ENCODE measurements at places on chromosomes 16 and 17.

GRCh38 chr17:31371511-31372097, 19.9 kb upstream of the RAB11FIP4 start:
- DNase-seq, result no peak

- DNase-seq, result no peak
Observed at GRCh38 chr16:55081622-55082590, 151.2 kb downstream of the IRX5 start.

DNA sequence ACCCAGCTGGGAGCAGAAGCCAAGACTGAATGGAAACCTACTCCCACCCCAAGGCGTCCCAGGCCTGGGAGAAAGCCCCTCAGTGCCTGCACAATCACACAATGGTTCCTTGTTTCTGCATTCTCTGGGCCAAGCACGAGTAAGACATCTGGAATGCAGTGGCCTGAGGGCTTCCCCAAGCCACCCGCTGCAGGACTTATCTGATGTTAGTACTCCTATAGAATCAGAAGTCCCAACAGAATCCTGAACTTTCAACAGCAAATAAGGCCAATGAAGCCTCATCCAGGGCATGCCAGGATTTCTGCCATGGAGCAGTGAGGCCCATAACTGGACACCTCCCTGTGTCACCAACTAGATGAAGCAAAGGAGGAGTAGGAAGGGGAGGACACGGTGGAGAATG, 28.6 kb downstream of the MYO18A start:
- DNase-seq, result no peak

DNA sequence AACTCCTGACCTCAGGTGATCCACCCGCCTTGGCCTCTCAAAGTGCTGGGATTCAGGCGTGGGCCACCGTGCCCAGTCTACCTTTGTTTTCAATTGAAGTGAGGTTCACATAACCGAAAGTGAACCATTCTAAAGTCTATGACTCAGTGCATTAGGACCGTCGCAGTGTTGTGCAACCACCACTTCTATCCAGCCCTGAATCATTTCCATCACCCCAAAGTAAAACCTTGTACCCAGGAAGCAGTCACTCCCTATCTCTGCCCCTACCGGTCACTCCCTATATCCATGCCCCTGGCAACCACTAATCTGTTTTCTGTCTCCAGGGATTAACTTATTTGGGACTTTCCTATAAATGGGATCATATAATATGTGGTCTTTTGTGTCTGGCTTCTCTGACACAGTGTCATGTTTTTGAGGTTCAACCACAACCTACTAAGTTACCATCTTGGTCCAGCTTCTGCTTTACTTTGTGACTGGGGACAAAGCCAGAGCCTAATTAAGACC, 28.3 kb upstream of the CDC42EP4 start:
- DNase-seq, result peak; percentile 38

- DNase-seq, result no peak
Observed at GRCh38 chr17:40944531-40944930, 7.1 kb upstream of the KRT23 start.

- no peak for DNase-seq
Observed at GRCh38 chr17:42422958-42423712, at the start of gene CAVIN1. Gene CAVIN1, minus strand, starts transcription at chr17:42423256. Its CDS starts 159 bp downstream, at chr17:42423097.

- no peak for DNase-seq
Observed at GRCh38 chr16:89350701-89351380, 133.3 kb downstream of the ZNF778 start.

- DNase-seq, result no peak
Observed at GRCh38 chr17:43609613-43610385, 51.9 kb downstream of the MEOX1 start.

DNA sequence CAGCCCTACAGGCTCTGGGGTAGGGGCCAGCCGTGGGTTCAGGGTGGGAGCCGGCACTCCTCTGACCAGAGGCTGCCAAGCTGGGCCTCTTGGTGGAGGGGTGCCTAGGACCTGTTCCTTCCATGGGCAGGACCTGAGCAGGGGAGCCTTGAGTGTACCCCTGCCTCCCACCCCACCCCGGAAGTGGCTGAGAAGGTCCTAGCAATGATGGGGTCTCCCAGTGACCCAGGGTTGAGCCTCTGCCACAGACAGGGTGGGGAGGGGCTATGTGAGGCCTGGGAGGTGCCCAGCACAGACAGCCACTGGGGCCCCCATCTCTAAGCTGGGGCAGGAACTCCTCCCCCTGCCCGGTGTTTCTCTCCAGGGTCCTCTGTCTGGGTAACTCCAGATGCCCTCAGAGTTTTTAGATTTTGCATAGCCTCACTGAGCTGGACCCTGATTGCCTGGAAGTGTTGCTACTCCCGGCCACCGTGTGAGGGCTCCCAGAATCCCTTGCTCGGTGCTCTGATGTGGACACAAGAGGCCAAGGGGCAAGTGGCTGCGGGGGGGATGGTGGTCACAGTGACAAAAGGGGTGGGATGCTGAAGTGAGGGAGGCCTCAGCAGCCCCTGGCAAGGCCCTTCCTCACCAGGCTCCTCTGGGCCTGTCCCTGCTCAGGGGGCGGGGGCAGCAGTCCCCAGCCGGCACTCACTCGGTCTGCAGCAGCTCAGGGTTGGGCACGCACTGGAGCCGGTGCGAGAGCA, 6.4 kb upstream of the MTSS2 start:
- DNase-seq, result no peak

DNA sequence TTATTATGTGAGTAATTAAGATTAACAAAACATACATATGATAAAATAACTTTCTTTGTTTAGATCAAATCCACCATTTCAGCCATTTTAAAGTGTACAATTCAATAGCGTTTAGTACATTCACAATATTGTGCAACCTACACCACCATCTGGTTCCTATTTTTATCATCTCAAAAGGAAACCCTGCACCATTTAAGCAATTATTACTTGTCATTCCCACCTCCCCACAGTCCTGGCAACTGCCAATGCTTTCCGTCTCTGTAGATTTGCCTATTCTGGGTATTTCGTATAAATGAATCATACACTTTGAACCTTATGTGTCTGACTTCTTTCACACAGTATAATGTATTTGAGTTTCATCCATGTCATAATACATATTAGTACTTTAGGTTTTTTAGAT, 162.5 kb upstream of the CNTNAP4 start:
- DNase-seq, result no peak

- DNase-seq, result no peak
Observed at GRCh38 chr16:56163938-56164337, 27.4 kb upstream of the GNAO1 start.

GRCh38 chr16:67885545-67885944, 860 bp downstream of the NRN1L start:
- no peak for DNase-seq

DNA sequence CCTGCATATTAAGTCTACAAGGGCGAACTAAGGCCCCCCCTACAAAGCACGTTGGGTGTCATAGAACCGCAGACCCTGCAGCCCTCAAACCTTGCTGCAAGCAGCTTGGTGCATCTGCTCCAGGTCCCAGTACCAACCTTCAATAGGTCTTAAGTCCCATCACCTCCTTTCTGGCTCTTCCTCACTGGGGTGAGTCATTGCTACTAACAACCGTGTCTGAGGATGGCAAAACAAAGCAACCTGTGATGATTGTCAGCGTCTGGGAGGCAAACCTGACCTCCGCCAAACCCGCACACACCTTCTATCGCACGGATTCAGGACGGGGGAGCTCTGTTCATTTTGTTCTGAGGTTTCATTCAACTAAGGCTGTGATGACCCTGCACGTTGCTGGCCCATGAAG, 138.9 kb downstream of the SLC39A11 start:
- DNase-seq, result no peak

- no peak for DNase-seq
Observed at GRCh38 chr17:67137860-67138259, 93.5 kb downstream of the CACNG1 start.

- DNase-seq, result no peak
Observed at GRCh38 chr16:56370875-56371659, 54.3 kb downstream of the AMFR start.

DNA sequence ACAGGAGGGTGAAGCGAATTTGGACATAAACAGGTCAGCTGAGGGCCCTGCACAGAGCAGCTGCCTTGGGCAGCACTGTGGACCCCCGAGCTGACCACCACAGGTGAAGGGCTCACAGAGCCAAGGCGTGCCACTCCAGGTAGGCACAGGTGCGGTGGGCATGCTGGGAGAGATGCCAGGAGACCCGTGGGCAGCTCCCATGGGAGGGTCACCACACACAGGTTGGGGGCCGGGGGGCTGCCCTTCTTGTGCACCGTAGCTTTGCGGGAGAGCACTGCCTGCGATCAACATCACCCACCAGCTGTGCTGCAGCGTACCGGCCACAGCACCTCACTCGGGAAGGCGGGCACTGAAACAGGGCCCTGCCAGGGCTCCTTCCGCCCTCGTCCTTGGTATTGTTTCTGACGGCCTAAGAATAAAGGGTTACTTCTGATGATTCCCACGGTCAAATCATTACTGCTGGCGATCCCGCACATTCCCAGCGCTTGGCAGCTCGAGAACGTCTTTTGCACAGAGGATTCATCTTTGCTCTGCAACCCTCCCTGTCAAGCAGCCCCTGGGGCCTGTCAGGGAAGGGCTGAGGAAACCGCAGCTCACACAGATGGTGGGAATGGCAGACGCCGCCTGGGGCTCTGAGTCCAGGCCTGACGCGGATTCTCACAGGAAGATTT, 181.7 kb downstream of the BANP start:
- DNase-seq, result no peak

DNA sequence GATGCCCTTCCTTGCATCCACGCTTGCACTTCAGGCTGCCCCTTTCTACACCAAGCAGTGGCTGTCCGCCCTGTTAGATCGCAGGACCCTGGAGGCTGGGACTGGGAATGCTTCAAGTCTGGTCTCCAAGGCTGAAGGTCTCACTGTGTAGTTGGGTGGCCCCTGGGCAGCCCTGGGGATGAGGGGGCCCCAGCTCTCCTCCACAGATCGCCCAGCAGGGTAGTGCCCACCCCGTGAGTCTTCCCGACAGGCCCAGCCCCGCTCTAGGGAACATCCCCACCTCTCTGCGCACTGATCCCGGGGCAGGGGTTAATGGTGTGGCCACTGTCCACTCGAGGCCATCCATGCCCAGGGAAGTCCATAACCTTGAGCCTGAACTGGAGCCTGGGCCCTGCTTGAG, 10.3 kb downstream of the ZNF213 start:
- no peak for DNase-seq

DNA sequence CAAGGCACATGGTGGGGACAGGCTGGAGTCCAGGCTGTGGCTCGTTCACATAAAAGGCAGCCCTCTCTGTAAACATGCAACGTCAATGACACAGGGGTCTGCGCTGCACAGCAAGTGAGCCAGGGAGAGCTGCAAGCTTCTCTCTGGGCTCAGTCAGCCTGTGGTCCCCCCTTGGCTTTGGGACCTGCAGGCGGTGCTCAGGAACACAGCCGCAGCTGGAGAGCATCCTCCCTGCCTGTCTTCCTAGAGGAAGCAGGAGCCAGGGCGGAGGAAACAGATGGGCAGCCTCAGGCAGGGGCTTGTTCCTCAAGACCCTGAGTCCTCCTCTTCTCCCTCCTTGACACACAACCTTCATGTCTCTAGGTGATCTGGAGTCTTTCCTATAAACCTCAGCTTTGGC, 228.0 kb downstream of the C16orf78 start:
- no peak for DNase-seq

DNA sequence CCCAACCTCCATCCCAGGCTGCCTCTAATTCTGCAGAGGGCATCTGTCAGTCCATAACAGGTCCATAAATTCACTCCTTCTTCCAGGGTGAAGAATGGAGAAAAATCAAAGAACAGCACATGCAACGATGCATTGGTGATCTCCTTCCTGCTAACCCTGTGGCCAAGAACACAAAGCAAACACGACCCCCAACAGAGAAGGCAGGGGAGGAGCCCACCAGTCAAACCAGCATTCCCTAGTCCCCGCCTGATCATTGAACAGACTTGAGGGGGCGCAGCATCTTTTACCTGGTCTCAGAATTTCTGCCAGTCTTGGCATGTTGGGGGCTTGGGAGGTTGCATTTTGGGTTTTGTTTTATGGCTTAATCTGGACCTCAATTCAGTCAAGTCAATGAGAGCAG, 476.0 kb downstream of the SLC39A11 start:
- no peak for DNase-seq

DNA sequence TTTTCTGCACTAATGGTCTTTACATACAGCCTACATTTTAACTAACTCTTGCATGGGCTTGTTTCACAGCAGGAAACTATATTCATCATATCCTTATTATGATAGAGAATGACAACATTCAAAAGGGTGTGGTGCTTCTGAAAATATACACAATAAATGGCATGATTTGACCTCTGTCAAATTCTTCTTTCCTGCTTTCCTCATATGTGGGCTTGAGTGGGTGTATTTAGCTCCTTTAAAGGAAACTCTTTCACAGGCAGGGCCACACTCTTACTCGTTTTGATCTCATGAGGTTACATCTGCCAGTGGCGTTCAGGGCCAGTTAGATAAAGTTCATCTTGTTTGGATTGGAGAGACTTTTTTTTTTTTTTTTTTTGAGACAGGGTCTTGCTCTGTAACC, 6.1 kb downstream of the SLC35G3 start:
- DNase-seq, result no peak

- DNase-seq, result no peak
Observed at GRCh38 chr16:11736903-11737302, 5.8 kb downstream of the TXNDC11 start.

- no peak for DNase-seq
Observed at GRCh38 chr17:70100983-70101382, 26.0 kb downstream of the KCNJ16 start.

DNA sequence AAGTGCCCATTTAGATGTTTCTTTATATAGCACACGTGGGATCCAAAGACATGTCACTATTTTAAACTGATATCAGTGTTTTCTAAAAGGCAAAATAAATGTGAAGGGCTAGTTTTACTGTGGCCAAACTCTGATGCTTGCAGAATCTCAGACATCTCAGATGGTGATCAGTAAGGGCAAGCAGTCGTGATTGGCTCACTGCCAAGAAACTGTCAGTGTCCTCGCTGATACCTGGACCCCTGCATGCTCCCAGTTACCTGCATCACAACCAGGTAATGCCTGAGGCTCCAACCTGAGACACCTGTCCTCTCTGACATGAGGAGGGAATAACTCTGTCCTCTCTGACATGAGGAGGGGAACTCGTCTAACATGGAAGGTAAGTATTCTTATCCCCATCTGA, 114.0 kb downstream of the SPECC1 start:
- DNase-seq, result no peak

GRCh38 chr16:74565378-74565777, 41.5 kb downstream of the GLG1 start:
- DNase-seq, result no peak

Data from NK-92 treated with Interleukin-12 subunit alpha and Interleukin-12 subunit beta, amount 100 ng/mL, for 24 hours (cell line).